Activated CD4-positive, alpha-beta T cell treated with anti-CD3 and anti-CD28 coated beads for 4 hours (primary cell): ENCODE measurements at places on chromosomes 3 and 15.
A peak's percentile ranks its signal among the peaks of the same experiment; 100 is the strongest.

- no peak for DNase-seq
Observed at GRCh38 chr3:15926871-15927270, 129.1 kb upstream of the ANKRD28 start.

- no peak for DNase-seq
Observed at GRCh38 chr3:133466531-133467386, 66.9 kb downstream of the BFSP2 start.

GRCh38 chr3:59514865-59515482 lies 465.1 kb upstream of the CFAP20DC start:
- DNase-seq = no peak

- no peak for DNase-seq
Observed at GRCh38 chr15:66848686-66849392, 146.8 kb downstream of the SMAD6 start.

GRCh38 chr3:111981457-111981763 lies 2.6 kb downstream of the ABHD10 start:
- DNase-seq = no peak

DNA sequence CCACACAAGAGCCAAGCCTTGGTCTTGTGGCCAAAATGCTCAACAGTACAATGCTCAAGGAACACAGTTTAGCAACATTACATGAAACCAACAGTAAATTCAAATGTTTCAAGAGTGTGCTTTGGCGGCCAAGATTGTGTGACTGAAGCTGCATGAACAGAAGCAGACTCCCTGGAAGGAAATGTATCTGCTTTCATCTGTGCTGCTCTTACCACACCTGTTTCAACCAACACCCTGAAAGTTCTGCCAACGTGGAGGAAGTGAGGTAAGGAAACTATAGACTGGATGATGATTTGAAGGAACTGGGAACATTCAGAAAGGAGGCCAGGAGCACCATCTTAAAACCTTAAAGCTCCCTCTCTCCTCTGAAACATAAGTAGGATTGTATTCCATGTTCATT lies 55.7 kb downstream of the MB21D2 start:
- no peak for DNase-seq

DNA sequence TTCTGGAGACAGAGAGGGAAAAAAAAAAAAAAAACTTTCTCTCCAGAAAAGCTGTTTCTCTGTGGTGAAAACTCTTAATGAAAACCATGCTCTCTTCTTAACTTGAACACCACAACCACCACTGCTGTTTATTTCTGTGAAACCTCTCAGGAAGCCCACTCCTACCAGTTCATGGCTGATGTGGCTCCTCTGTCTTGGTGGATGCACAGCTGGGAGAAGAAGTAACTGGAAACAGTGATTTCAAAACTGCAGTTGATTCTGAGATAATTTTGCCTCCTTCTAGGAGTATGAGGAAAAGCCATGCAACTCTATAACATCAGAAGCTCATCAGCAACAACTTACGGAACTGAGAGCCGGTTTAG lies 40.2 kb upstream of the PYGO1 start:
- no peak for DNase-seq

GRCh38 chr3:151726016-151726415 lies 7.7 kb upstream of the AADACL2 start:
- DNase-seq = no peak

DNA sequence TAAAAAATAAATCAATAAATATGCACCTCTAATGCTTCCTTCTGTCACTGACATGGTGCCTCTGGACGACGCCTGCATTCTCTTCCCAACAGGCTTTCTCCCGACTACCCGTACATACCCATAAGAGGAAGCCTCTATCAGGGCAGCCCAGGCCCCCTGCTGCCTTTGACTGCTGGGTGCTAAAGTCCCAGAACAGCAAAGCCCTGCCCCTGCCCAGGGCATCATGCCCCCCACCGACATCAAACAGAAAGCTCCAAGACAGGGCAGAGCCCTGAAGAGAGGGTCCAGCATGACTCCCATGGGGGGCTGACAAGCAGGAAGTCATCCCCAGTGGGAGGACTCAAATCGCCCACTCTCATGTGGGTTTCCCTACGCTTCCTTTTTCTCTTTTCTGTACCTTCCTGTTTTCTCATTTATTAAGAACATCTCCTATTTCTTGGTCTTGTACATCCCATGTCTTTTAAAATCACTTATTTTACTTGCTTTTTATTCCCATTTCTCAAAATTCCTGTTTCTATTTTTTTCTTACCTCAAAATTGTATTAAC lies 23.4 kb downstream of the XPC start:
- no peak for DNase-seq

DNA sequence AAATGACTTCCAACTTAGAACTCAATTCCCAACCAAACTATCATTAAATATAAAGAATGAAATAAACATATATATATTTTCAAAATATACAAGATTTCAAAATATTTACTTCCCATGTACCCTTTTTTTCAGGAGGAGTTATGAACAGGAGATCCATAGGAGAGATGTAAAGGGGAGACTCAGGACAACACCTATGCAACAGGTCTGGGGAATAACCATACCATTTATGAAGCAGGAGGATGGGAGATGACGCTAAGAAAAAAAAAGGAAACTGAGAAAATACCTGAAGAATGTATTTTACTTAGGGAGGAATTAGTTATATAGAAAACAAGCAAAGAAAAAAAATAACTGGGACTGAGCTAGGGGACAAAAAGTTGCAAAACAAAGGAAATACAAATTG lies 23.8 kb downstream of the INTS14 start:
- DNase-seq = no peak

DNA sequence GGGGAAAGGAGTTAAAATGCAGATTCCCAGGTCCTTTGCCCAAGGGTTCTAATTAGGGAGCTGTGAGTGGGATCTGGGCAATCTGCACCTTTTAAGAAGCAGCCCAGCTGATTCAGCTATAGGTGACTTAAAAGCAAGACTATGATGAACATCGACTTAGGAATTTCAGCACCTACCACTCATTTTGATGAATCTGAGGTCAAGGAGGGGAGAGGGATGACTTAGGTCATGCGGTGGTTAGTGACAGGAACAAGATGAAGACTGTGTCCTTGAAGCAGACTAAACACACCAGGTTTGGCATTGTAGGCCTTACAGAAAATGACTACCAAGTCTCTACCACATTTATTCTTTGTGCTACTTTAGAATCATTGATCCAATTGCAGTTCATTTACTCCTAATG lies 196.3 kb downstream of the DTWD1 start:
- no peak for DNase-seq

DNA sequence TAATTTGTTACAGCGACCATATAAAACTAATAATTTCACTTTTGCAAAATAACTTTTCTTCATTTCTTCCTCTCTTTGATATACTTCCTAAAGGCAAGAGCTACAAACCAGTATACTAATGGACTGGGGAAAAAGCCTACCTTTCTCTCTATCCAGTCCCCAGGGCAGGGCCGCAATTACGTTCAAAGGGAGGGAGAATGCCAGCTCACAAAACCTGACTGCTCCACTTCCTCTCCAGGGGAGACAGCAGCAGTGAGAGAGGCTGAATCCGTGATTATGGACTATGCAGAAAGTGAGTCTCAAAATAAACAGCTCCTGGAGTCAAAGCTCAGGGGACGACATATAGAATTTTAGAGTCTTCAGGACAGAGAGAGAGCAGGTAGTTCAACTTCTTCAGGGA lies 126.9 kb upstream of the HES1 start:
- DNase-seq = no peak

- DNase-seq = no peak
Observed at GRCh38 chr3:125498630-125499029, 21.4 kb downstream of the SNX4 start.

GRCh38 chr3:78728406-78729145 lies 1039.2 kb downstream of the ROBO1 start:
- DNase-seq = no peak

GRCh38 chr15:80970658-80971057 lies 19.0 kb downstream of the MESD start:
- DNase-seq = no peak

DNA sequence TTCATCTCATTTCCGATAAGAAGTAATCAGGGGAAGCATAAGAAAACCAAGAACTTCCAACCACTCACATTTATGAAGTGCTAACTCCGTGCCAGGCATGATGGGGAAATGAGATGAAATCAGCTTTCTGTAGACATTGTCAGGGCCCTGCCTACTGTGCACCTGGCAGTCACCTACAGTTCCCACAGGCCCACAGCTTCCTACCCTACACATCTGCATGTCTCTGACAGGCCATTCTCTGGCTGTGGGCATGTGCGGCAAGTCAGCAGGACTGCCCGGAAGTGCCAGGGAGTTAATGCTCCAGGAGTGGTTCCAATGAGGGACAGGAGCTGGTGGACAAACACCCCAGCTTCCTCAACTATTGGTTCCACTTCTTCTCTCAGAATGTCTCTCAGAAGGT lies 24.3 kb downstream of the EIF1B start:
- no peak for DNase-seq

GRCh38 chr3:11373235-11373634 lies 101.0 kb downstream of the ATG7 start:
- no peak for DNase-seq

- no peak for DNase-seq
Observed at GRCh38 chr3:6680119-6680806, 180.7 kb upstream of the GRM7 start.

- no peak for DNase-seq
Observed at GRCh38 chr15:85771781-85772445, 22.8 kb downstream of the KLHL25 start.

GRCh38 chr3:42701371-42702065 lies 1.1 kb downstream of the HHATL start:
- peak; percentile 37 for DNase-seq

- peak; percentile 34 for DNase-seq
Observed at GRCh38 chr15:99409097-99409473, 156.7 kb upstream of the MEF2A start.

DNA sequence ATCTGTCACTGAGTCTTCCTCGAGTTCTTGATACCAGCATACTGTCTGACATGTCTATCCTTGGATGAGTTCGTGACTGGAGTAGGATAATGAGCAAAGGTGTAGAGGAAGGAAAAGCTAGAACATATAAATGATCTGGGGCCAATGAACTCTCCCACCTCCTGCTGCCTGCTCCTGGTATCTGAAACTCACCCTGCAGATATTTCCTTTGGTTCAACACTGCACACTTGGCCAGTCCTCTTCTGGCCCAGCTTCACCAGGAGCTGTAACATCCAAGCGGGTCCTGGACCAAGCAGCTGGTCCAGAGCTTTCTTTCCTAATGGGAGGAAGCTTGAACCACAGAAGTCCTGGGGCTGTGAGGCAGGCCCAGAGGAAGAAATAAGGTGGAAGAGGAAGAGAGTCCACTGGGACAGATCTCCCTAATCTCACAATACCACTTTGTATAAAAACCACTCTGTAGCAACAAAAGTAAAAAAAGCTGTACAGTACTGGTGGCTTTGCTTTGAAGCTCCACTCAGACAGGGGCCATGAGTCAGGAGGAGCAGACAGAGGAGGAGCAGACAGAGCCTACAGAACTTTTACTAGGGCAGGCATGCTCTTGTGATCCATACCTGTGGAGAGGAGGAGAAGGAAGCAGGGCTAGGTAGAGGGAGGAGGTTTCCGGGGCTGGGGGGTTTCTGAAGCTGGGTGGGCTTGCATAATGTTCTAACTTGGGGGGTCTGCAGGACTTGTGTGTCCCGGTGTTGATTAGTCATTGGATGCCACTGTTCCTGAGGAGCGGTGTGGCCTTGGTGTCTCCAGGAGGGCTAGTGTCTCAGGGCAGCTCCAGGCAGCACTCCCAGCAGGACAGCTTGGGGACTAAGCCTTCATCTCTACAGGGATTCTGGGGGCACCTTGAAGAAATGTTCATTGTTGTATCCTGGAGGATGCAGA lies 166.9 kb downstream of the ABHD5 start:
- no peak for DNase-seq

GRCh38 chr15:31516874-31517273 lies 190.2 kb downstream of the KLF13 start:
- DNase-seq = no peak

DNA sequence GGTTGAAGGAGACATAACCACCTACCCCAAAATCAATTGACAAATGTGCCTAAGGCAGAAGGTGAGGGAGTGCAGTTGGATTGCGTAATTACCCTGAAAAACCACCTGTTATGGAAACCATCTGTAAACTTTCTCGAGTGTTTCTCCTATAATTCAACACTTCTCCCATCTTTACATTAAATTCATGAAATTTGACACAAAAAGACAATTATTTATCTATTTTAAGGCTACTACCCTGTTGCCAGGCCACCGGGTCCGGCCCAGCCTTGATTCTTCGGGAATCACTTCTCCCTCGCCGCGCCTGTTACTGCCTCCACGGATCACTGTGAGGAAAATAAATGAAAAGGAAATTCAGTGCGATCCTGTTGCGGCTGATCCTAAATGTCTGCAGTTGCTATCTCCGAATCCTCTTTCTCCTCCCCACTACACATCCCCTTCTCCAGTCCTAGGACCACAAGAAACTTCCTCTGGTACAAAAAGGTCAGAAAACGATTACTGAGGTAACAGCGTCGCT lies 646 bp downstream of the IQCB1 start:
- DNase-seq = no peak

- DNase-seq = no peak
Observed at GRCh38 chr3:16604887-16605602, at the start of gene DAZL. Gene DAZL (minus strand): TSS chr3:16605423. CDS start chr3:16605205, 218 bp downstream.

- DNase-seq = no peak
Observed at GRCh38 chr3:162670181-162670580, 1173.6 kb downstream of the OTOL1 start.

- DNase-seq = no peak
Observed at GRCh38 chr3:43307226-43307625, 20.9 kb downstream of the SNRK start.

DNA sequence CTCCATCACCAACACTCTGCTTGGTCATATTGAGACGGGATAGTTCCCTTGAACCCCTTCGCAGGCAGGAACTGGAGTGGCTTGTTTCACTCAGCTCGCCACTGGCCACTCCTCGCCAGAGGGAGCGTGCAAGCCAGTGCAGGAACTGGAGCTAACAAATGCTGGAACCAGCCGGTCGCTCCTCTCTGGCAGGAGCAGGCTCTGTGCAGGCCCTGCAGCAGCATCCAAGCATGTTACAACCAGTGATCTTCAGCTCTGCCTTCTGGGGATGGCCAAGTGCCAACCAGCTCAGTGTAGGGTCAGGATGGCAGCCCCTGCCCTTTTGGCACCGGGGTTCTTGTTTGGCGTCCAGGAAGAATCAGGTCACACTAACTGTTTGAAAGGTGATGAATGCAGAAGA lies 329.0 kb upstream of the AZI2 start:
- DNase-seq = no peak

GRCh38 chr3:105503191-105503593 lies 136.5 kb downstream of the ALCAM start:
- no peak for DNase-seq

DNA sequence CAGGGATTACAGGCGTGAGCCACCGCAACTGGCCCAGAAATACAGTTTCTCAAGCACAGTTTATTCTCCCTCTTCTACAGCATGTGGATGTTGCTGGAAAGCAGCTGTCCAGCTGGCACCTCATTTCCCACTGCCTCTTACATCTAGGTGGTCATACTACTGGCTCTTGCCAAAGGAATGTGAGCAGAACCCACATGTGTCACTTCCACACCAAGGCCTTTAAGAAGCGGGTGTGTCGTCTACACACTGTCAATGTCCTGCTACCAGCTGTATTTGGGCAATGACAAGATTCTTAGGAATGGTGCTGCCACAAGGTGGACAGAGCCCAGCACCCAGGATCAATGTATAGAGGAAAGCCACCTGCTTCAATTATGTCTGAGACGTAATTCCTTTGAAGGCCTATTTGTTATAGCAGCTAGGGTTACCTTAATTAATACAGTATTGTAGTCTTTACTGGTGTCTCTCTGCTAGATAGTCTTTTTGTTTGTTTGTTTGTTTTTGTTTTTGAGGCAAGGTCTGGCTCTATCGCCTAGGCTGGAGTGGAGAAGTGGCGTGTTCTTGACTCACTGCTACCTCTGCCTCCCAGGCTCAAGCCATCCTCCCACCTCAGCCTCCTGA lies 15.1 kb upstream of the RAB7A start:
- no peak for DNase-seq

- DNase-seq = no peak
Observed at GRCh38 chr3:171640520-171641412, 169.5 kb downstream of the PLD1 start.
